ENCODE measurements at places on chromosomes 16 and 17.

DNA sequence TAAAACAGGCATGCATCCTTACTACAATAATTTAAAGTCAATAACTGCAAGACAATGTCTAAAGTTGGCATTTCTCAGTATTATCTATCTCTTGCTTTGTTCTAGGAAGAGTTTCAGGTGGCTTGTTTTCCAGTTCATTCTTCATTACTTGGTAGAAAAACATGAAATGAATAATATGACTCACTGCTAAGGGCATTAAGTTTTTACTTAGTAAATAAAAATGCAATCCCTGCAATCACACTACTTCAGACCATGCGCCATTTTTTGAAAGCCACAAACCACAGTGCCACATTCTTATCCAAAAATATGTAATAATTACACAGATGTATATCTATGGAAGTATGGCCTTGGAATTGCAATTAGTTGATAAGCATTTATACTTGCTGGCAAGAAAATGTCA lies 55.4 kb downstream of the CREBBP start:
- DNase-seq, result no peak

- no peak for DNase-seq
These were observed 53.1 kb downstream of the SCNN1B start for GRCh38 chr16:23355106-23355670.

GRCh38 chr16:31698901-31699300 lies 171.2 kb downstream of the AHSP start:
- no peak for DNase-seq

- DNase-seq, result peak; percentile 45
These were observed 678 bp upstream of the AKAP10 start for GRCh38 chr17:19978209-19978802.

DNA sequence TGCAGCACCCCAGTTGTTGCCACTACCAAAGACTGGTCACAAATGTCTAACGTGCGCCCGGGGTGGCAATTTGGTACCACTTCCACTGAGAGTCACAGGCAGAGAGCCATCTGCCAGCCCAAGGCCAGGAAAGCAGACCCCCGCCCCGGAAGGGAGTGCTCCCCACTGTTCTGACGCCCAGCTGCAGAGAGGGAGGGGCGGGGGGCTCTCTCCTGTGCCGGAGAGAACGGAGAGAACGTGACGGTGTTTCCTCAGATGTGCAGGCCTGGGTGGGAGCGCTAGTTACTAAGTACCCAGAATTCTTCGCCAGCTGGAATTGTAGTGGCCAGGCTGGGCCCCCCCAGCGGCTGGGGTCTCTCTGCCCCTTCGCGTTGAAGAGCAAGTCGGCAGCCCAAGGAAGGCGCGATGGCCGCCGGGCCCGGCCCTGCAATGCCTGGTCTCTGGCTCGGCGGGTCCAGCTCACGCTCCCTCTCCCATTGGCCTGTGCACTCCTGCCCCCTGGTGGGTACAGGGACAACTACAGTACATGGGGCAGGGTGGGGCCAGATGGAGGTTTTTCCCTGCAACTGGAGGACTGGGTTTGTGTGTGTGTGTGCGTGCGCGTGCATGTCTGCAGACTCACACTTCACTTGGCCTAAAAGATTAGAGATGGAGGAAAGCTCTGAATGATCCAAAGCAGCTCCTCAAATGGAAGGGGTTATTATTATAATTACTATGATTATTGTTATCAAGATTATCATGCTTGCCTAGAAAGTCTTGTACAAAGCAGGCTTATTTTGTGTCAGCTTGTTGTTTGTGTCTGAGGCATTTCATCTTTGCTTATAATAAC lies 107.1 kb downstream of the AMFR start:
- peak; percentile 76 for DNase-seq

DNA sequence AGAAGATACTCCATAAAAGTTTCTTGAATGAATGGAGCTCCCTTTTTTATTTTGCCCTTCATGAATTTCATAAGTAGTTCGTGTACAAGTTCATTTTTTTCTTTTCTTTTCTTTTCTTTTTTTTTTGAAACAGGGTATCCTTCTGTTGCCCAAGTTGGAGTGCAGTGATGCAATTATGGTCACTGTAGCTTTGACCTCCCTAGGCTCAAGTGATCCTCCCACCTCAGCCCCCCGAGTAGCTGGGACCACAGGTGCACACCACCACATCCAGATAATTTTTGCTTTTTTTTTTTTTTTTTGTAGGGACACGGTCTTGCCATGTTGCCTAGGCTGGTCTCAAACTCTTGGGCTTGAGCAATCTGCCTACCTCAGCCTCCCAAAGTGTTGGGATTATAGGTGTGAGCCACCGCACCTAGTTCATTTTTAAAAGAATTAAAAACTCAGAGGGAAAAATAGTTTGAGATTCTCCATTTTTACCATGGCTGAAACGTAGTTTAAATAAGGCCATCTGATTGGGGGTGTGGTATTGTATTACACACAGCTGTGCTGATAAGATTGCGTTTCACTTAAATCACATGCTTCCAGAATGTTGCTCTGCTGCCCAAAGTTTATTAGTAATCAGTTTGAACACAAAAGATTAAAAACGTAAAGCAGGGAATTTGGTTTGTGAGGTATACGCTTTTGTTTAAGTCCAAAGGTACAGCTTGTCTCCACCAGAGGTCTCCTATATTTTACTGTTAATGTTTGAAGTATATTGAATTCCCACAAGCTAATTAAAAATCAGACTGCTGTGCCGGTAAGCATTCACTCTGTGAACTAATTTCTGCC lies 154.1 kb downstream of the SOCS1 start:
- no peak for DNase-seq

DNA sequence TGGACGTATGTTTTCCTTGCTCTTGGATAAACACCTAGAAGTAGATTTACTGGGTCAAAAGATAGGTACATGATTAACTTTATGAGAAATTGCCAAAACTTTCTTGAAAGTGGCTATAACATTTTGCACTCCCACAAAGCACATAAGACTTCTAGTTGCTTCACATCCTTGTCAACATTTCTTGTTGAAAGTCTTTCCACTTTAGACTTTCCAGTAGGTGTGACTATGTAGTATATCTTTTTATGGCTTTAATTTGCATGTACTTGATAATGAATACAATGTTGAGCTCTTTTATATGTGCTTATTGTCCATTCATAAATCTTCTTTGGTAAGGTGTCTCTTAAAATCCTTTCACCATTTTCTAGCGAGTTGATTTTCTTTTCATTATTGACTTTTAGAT lies 241.2 kb upstream of the RPL38 start:
- DNase-seq, result no peak

- no peak for DNase-seq
These were observed 10.9 kb downstream of the CETP start for GRCh38 chr16:56972403-56973293.

DNA sequence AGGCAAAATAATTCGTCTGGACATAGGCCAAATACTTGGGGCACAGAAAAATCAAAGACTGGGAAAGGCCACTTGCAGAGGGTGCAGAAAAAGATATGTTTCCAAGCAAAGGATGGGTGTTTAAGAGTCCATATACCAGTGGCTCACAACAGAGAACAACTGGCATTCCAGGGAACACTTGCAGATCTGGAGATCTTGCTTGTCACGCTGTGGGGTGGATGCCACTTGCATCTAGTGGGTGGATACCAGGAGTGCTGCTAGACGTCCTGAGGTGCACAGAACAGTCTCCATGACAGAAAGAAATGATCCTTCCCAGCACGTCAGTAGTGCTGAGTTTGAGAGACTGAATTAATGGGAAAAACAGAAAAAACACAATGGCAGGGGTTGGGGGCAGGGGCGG lies 8.4 kb downstream of the CBX8 start:
- DNase-seq, result no peak

GRCh38 chr17:59105852-59106462 lies 723 bp downstream of the TRIM37 start:
- peak; percentile 69 for DNase-seq

- DNase-seq, result no peak
These were observed 798 bp upstream of the SLC39A11 start for GRCh38 chr17:73093286-73093685.

- DNase-seq, result no peak
These were observed 9.4 kb downstream of the HSPB9 start for GRCh38 chr17:42131981-42132432.

- DNase-seq, result no peak
These were observed 22.0 kb downstream of the GOSR2 start for GRCh38 chr17:46944931-46945330.

- DNase-seq, result no peak
These were observed 156.7 kb downstream of the KCNJ12 start for GRCh38 chr17:21532763-21533385.

- no peak for DNase-seq
These were observed 17.1 kb upstream of the DOK4 start for GRCh38 chr16:57503366-57503765.

GRCh38 chr17:7363311-7363710 lies 8.4 kb downstream of the TMEM95 start:
- no peak for DNase-seq

- peak; percentile 39 for DNase-seq
These were observed 17.6 kb upstream of the SSTR5 start for GRCh38 chr16:1054660-1055556.

DNA sequence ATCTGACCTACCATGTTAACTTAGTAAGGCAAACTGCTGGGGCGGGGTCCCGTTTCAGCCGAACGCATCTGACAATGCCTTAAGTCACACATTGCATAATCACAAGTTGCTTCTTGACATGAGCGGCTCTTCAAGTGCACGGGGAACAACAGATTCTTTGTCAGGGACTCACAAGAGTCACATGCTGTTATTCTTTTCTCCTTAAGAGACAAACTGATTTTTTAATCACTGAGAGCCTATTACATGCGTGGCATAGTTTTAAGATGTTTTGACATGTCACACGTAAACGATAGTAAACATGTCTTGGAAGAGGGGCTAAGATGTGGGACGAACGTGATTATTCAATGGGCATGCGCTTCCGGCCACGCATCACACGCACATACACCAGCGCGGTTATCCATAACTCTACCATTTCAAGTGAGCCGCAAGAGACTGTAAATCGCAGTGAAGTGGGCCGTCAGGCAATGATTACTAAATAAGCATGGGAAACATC lies 63.4 kb downstream of the ADCY9 start:
- no peak for DNase-seq

DNA sequence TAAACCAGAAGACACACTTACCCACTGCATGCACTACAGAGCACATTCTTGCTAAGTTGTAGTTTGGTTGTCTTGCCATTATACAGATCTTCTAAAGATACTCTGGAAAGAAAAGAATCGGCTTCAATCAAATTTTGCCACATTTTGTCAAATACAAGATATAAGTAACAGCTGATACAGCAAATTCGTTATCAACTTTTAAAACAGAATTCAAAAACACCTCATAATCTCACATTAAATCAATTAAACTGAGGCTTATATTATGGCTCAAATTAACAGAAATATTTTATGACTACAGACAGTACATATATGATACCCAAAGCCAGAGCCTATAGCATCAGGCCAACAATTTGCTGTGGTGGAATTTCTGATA lies 5.4 kb downstream of the DNAJA2 start:
- no peak for DNase-seq

DNA sequence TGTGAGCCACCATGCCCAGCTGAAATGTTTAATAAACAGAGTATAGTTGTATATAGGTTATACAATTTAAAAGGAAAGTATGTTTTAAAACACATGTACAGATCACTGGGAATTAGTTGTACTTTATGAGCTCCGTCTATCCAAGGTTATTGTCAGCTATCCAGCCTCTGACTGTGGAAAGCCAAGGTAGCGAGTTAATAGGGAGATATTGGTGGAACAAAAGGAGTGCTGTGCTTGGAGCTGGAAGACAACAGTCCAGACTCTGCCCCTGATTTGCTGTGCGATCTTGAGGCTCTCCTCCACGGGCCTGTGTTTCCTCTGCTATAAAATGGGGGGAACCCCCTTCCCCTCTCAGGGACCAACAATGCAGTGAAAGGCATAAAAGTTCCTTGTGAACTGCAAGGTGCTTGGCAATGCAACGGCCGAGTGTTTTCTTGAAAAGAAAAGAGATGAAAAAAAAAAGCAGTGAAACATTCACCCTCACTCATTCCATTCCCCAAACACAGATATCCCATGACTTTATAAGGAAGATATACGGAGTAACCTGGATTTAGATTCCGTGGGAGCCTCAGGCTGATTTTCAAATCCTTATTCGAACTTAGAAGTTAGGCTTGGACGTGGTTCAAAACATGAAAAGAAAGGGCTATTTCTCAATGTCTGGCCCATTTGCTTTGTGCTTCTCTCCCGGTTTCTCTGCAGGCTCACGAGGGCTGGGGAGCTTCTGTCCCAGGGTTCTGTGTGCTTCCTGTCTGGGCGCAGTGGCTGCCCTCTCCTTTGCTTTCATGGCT lies 34.1 kb downstream of the CUEDC1 start:
- no peak for DNase-seq

DNA sequence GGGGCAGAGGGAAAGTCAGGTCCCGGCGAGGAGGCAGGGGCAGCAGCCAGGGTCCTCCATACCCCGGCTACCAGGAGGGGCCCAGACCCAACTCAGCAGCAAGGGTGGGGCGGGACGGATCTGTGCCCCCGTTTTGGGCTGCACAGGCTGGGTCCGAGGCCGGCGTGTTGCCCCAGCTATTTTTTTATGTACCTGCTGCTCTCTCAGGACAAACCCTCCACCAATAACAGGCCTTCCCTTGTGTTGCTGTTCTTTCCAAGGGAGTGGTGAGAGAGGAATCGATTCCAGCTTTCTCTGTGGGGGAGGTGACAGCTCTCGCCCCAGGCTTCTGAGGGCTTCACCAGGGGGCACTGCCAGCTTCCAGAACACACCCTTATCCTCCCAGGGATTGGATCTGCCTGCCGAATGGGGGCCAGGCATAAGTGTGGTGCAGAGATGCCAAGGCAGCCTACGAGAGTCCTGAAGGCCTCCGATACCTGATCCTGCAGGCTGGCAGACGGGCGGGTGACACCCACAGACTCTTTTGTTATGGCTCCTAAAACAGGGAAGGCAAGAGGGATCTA lies 22.3 kb downstream of the RTN4RL1 start:
- DNase-seq, result no peak

- DNase-seq, result no peak
These were observed 372.5 kb downstream of the SNX29 start for GRCh38 chr16:12348733-12349704.

- DNase-seq, result no peak
These were observed 10.2 kb downstream of the BAHCC1 start for GRCh38 chr17:81405411-81405872.

GRCh38 chr17:33292981-33293867 lies at the start of gene ASIC2:
Gene ASIC2, minus strand, starts transcription at chr17:33293295.
- peak; percentile 6 for DNase-seq

GRCh38 chr16:11692651-11693050 lies 24.4 kb downstream of the SNN start:
- no peak for DNase-seq

GRCh38 chr17:35713069-35713728 lies 18.2 kb upstream of the RASL10B start:
- DNase-seq, result no peak
